ENCODE measurements at places on chromosomes 6 and 20.

GRCh38 chr6:34161857-34162515 is 16.1 kb upstream of the GRM4 start:
- DNase-seq = no peak

DNA sequence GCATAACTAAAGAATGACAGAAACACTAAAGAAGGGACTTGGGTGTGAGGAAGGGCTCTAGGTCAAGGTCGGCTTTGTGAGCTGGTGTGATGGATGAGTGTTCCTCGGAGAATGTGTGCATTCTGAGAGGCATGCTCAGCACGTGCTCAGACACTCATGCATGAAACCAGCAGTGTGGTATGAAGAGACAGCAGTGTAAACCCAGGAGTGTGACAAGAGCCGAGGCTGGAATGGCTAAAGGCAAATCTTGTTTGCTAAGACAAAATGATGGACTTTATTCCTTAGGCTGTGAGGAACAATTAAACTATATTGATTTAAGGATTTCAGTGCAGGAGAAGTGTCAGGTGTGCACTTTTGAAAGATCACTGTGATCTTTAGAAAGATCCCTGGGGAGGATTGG is 107.4 kb upstream of the MAP7 start:
- no peak for DNase-seq

DNA sequence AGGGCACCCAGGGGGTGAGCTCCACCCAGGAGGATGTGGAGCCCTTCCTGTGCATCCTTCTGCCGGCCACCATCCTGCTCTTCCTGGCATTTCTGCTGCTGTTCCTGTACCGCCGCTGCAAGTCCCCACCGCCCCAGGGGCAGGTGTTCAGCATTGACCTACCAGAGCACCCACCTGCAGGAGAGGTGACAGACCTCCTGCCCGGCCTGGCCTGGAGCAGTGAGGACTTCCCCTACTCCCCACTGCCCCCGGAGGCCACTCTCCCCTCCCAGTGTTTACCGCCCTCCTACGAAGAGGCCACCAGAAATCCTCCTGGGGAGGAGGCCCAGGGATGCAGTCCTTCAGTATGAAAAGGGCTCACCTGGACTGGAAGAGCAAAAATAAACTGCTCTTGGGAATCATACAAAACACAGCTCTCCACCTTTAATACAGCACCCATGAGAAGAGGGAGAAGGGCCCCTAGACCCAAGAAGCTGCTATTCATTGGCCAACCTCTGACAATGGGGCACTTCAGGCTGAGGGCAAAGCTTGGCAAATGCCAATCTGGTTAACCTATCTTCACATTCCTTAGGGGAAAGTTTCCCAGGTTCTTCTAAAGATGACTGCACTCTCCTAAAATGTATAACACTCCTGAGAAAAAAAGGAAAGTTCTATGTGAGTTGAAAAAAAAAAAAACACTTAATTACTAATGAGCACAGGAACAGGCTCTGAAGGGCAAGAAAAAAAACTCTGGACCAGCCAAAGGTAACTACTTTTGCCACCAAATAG is 5.0 kb downstream of the SMIM28 start:
- no peak for DNase-seq

DNA sequence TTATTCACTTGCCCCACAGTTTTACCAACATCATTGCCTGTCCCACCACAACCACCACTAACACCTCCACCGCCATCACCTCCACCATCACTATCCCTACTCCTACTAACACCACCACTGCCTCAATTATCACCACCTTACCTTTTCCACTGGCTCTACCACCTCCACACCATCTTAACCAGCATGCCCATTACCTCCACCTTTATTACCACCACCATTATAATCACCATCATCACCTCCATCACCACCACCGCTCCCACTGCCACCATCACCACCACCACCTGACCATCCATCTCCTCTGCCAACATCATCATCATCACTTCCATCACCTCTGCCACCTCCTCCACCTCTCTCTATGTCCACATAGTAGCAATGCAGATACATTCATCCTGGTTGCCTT is 90.0 kb downstream of the SNAP25 start:
- no peak for DNase-seq

DNA sequence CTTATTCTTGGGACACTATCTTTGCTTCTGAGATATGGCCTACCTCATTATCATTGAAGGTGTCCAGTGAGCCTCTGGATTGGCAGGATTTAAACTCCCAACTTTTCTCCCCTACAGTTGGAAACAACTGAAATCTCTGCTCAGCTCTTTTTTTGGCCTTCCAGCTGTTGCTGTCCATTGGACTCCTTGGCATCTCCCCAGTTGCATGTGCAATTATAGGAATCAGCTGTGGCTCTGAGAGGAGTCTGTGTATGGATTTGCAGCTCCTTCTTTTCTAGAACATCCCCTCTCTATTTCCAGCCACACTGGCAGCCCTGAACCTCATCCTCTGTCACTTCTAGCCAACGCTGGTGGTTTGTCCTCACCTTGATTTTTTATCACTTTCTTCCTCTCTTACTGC is 21.2 kb downstream of the RAB22A start:
- DNase-seq = no peak

DNA sequence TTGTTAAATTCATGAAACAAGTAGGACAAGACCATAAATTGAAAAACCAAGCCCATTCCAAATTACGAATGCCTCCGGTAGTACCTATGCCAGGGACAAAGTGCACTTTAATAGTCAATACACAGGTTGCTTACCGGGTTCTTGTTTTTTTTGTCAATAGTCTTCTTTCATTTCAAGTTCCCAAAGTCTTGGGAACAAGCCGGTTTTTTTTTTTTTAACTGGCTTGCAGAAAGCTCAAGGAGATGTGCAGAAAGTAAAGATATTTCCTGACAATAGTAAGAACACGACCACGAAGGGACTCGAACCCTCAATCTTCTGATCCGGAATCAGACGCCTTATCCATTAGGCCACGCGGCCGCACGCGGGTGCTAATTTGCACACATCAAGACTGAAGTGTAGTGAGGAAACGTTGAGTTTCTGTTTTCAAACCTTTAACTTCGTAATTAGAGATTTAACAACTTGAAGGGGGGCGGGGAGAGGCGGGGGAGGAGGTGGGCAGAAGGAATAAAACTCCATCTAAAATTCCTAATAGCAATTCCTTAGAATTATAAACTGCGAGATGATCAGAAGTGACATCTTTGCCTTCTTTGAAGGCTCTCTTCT is 181.0 kb downstream of the TRIM27 start:
- no peak for DNase-seq

DNA sequence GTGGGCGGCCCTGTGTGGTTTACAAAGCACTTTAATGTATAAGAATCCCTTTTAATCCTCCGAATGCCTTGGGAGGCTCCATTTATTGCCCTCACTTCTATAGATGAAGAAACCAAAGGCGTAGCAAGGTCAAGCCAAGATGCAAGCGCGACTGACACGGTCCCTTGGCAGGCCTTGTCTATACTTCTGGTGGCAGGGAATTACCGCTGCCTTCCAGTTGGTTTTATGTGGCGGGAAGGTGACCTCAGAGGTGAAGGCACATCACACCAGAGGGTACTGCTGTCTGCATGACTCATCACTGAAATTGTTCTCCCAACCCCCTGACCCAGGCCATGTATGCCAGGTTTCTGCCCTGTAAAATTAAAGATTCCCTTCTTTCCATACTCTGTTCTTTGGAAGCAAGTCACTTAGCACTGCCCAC is 36.1 kb upstream of the NAA20 start:
- no peak for DNase-seq
